ENCODE measurements at places on chromosomes 2 and 18. TPM values are rescaled to one million over a fixed set of nuclear protein-coding genes. Genes with fewer than 3 reads are reported as not detected.

GRCh38 chr18:26956863-26957262 is 91.4 kb upstream of the AQP4 start:
- DNase-seq: no peak

The LBH gene
- 25.7 TPM for polyA plus RNA-seq

- DNase-seq: no peak
Observed at GRCh38 chr2:228786901-228787300, 484.2 kb downstream of the PID1 start.

- DNase-seq: no peak
Observed at GRCh38 chr2:22882643-22883042, 502.3 kb upstream of the KLHL29 start.

The SLC25A12 gene
- 16.7 TPM for polyA plus RNA-seq

DNA sequence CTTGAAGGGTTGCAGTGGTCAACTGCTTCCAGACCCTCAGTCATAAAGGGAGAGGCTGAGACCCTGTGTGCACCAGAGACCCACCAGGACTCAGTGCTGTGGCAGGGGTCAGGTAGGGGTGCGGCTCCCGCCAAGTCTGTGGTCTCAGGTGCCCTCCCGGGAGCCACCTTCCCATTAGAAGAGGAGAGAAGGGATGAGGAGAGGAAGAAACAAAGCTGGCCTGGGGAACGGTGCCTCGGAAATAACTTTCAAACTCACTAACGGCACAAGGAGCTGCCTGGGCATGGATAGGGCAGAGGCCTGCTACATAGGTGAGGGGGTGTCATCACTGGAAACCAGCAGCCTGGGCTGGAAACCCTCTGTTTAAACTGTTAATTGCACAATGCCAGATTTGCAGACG is 84.9 kb downstream of the TPO start:
- no peak for DNase-seq

All from testis (tissue), 5 donors.